ENCODE measurements at places on chromosomes 16 and 17. TPM values are rescaled to one million over a fixed set of nuclear protein-coding genes. Genes with fewer than 3 reads are reported as not detected.

DNA sequence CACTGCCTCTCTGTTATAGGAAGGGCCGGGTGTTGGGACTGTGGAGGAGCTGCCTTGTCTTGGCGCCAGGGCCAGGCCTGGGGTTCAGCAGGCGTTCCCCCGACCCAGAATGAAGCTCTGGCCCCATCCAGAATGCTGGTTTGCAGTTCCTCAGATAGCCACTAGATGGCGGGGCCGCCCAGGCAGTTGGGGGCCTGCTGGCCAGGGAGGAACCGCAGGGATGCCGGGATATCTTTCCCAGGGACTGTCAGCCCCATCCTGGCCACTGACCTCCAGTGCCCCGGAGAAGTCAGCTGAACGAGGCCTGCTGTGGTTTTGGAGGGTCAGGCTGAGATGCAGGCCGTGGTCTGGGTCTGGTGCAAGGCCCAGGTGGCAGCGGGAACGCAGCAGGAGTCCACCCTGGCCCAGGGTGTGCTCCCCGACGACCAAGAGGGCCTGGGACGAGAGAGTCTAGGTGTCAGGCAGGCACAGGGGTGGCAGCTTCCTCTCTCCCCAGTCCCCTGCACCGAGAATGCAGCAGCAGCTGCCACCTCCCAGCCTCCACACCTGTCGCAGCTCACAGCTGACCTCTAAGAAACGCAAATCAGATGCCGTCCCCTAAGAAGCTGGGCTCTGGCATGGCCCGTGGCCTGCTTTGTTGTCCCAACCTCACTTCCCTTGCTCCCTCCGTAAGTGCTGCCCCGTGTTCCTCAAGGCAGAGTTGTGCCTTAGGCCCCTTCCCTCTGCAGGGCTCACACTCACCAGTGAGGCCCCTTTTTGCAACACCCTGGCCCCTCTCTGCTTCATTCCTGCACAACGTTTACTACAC lies 51.2 kb downstream of the RMI2 start:
- no peak overlapping the region for H3K4me3 ChIP-seq
- H3K4me1 ChIP-seq: peaks cover 3% of the 10 kb centered on the region
- no peaks in the 10 kb centered on the region for H3K36me3 ChIP-seq
- DNase-seq: peak; percentile 32

GRCh38 chr17:57440522-57441269 lies 184.4 kb downstream of the MSI2 start:
- DNase-seq: peak; percentile 68
- H3K27ac ChIP-seq: peak overlapping the region; percentile 36
- H3K4me3 ChIP-seq: no peak overlapping the region
- no peaks in the 10 kb centered on the region for H3K27me3 ChIP-seq

GRCh38 chr16:27281243-27281642 lies 12.7 kb upstream of the NSMCE1 start:
- H3K27me3 ChIP-seq: no peaks in the 10 kb centered on the region
- peak overlapping the region; percentile 55 for H3K27ac ChIP-seq
- DNase-seq: no peak
- no peaks in the 10 kb centered on the region for H3K36me3 ChIP-seq
- peak overlapping the region; percentile 43 for H3K4me3 ChIP-seq

GRCh38 chr17:33267271-33267790 lies 25.8 kb downstream of the ASIC2 start:
- no peak for DNase-seq
- H3K4me3 ChIP-seq: no peak overlapping the region
- H3K27me3 ChIP-seq: no peaks in the 10 kb centered on the region
- H3K4me1 ChIP-seq: no peaks in the 10 kb centered on the region

DNA sequence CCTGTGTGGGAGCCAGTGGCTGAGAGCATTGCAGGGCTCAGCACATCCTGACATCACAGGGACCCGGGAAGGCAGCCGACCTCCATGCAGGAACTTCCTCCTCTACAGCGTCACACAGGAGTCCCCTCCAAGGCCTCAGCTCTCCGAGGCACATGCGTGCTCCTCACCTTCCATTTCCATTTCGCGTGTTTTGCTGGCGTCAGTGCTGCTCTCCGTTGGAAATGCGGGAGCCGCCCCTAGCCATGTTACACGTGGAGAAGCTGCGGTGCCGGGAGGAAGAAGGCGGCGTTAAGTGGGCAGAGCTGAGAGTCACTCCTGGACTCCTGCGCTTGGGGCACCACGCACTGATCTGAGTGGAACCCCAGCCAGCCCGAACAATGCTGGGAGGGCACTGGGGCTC lies 25.2 kb upstream of the CRISPLD2 start:
- no peaks in the 10 kb centered on the region for H3K27me3 ChIP-seq
- no peaks in the 10 kb centered on the region for H3K4me1 ChIP-seq
- no peaks in the 10 kb centered on the region for H3K36me3 ChIP-seq
- no peak for DNase-seq

DNA sequence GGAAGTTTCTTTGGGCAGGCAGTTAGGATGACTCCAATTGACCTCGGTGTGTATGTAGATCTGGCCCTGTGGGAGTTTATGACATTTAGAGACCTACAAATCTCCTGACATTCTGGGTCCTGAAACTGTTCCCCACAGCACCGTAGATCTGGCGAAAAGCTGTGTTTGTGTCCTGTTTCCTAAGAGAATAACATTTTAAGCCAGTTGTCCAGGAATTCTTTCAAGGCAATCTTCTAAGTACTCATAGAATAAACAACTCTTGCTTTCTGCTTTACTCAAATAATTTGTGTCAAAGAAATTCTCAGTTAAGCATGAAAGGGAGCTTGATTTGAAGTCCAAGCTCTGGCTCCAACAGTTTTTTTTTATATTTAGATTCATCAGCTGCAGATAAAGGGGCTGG lies 78.5 kb upstream of the ELAC2 start:
- H3K36me3 ChIP-seq: no peaks in the 10 kb centered on the region
- no peak overlapping the region for H3K27ac ChIP-seq
- no peak for DNase-seq
- no peaks in the 10 kb centered on the region for H3K4me1 ChIP-seq
- peaks cover 3% of the 10 kb centered on the region for H3K27me3 ChIP-seq
- no peak overlapping the region for H3K4me3 ChIP-seq

GRCh38 chr16:53506254-53506653 lies 3.2 kb upstream of the AKTIP start:
- H3K27me3 ChIP-seq: no peaks in the 10 kb centered on the region
- H3K27ac ChIP-seq: no peak overlapping the region
- H3K36me3 ChIP-seq: no peaks in the 10 kb centered on the region
- H3K4me3 ChIP-seq: no peak overlapping the region
- H3K4me1 ChIP-seq: peaks cover 31% of the 10 kb centered on the region
- DNase-seq: no peak

GRCh38 chr17:5837055-5837491 lies 233.1 kb upstream of the WSCD1 start:
- no peak overlapping the region for H3K27ac ChIP-seq
- no peak for DNase-seq
- no peaks in the 10 kb centered on the region for H3K36me3 ChIP-seq

DNA sequence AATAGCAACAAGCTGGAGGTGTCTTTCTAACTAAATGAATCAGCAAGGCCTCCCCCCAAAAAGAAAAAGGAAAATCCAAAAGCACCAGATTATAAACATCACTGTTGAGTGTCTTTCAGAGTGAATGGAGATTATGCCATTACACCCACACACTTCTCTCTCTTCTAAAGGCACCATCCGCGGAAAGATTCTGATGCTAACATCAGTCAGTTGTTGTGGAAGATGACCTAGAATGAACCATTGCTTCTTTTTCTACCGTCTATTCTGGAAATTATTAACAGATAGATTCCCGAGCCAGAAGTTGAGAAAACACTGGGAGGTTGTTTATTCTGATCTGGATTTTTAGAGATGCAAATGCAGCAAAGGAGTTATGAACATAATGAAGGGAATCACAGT lies 60.9 kb upstream of the FAM20A start:
- no peak overlapping the region for H3K4me3 ChIP-seq
- H3K36me3 ChIP-seq: no peaks in the 10 kb centered on the region
- no peak overlapping the region for H3K27ac ChIP-seq

PLXDC1 gene
- 31.8 TPM for total RNA-seq

MSLN gene
- not detected for total RNA-seq

CCDC200 gene
- total RNA-seq: 0.72 TPM
